Testis (tissue), 5 donors: ENCODE measurements at places on chromosomes 11 and 22.

- no peak for DNase-seq
These were observed 3.2 kb upstream of the POGLUT3 start for GRCh38 chr11:108501396-108501795.

GRCh38 chr11:30587269-30587812 lies 1.2 kb upstream of the MPPED2 start:
- DNase-seq = no peak

DNA sequence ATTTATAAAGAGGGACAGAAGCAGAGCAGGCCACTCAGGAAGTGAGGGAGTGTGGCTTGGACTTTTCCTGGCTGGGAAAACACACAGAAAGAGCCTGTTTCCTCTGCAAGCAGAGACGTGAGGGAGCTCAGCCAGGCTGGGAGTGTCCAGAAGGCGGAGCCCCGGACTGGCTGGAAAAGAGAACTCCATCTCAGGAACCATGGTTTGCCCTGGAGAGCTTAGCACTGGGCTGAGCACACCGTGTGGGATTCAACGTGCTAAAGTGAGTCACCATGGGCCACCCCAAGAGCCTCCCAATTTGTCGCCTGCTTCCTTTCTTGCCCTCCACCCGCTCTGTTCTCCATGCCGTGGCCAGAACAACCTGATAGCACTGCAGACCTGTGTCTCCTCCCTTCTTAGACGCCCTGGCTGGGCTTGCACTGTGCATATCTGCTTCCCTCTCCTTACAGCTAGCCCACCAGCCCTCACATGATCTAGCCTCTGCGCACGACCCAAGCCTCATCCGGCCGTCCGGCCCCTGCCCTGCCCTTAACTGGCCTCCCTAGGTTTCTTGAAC lies 51.8 kb downstream of the GALNT18 start:
- peak; percentile 75 for DNase-seq

DNA sequence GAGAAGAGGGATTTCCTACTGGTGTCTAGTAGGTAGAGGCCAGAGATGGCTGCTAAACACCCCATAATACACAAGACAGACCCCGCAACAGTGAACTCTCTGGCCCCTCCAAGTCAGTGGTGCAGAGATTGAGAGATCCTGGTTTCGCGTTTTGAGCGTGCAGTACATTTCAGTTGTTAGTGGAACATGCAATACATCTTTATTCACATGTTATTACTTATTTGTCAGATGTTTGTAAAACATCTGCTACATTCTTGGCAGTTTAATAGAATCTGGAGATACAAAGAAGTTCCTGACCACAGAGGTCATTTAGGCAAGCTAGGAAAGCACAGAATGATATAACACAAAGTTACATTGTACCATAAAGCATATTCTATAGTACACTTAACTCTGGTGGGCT lies 41.5 kb downstream of the ST3GAL4 start:
- DNase-seq = no peak

- no peak for DNase-seq
These were observed 167.6 kb upstream of the MTMR2 start for GRCh38 chr11:96091476-96091875.

GRCh38 chr22:42061041-42061440 lies 9.6 kb downstream of the NAGA start:
- DNase-seq = no peak

GRCh38 chr11:41879214-41879613 lies 419.8 kb upstream of the LRRC4C start:
- no peak for DNase-seq

DNA sequence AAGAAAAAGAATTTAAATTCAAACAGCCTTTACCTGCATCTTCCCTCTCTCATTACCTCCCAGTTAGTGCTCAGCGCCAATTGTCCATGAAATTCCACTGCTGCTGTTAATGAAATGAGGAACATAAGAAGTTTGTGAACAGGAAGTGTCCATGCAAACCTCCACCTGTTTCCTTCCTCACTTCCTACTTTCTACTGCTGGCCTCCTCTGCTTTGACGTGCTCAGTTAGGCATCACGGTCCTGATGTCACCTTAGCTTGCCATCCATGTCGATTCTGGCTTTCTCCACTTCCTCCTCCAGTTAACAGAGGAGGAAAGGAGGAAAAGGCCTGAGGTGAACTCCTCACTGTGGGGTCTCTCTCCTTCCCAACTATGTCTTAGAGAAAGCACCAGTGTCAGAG lies 26.9 kb upstream of the HTR3A start:
- no peak for DNase-seq

DNA sequence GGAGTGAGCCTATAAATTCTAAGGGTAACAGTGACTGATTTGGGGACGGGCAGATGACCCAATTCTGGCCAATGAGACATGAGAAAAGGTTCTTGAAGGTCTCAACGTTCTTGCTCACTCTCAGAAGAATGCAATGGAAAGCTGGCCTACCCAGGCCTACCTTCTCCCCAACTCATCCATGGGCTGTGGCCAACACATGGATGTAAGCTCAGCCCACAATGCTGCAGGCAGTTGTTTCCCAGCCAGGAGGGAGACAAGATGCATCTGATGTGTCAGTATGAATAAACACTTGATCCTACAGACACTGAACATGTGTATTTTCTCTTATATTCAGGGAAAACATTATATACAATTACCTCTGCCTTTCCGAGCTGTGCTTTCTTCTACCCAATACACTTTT lies 24.4 kb downstream of the PI4KA start:
- DNase-seq = no peak

DNA sequence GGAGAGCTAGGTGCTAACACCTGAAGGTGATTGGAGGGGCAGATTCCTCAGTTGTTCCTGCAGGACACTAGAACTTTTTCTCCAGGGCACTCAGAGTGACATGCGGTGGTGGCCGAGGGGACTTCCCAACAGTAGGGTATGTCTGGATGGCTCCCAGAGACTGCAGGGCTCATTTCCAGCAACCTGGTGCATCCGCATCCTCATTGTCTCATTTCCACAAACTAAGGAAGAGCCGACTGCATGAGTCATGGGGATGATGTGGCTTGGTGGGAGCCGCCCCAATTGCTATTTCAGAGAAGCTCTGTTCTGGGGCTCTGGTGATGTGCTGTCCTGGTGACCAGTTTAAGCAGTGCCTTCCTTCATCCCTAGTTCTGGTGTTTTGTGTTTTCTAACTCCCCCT lies 2.8 kb upstream of the ROBO4 start:
- no peak for DNase-seq

GRCh38 chr22:28710107-28710506 lies 30.5 kb upstream of the TTC28 start:
- no peak for DNase-seq
